ENCODE measurements at places on chromosomes 3 and 15.
A peak's percentile ranks its signal among the peaks of the same experiment; 100 is the strongest.

- no peak for DNase-seq
These were observed 22.2 kb upstream of the MAP3K13 start for GRCh38 chr3:185340751-185341150.

GRCh38 chr15:34737477-34737876 is 17.3 kb downstream of the GJD2 start:
- no peak for DNase-seq

- DNase-seq: peak; percentile 72
These were observed 417.7 kb upstream of the TBL1XR1 start for GRCh38 chr3:177615015-177615414.

GRCh38 chr3:112056451-112056929 is 22.0 kb downstream of the TMPRSS7 start:
- no peak for DNase-seq
